Ovary (tissue), 10 donors: ENCODE measurements at places on chromosomes 6 and 20. TPM values are rescaled to one million over a fixed set of nuclear protein-coding genes. Genes with fewer than 3 reads are reported as not detected.

The TRIM38 gene
- 8.3 TPM for total RNA-seq

The TRIM31 gene
- total RNA-seq = not detected

The STX11 gene
- total RNA-seq = 1.7 TPM

The ID4 gene
- 69.2 TPM for total RNA-seq

The PKHD1 gene
- 0.12 TPM for total RNA-seq

The VGLL2 gene
- not detected for total RNA-seq

The CCHCR1 gene
- total RNA-seq = 25.6 TPM

The FOXQ1 gene
- not detected for total RNA-seq

The ANKRD66 gene
- total RNA-seq = 0.71 TPM
